ENCODE measurements at places on chromosomes 16 and 17.

- DNase-seq = no peak
These were observed 132.2 kb downstream of the FTO start for GRCh38 chr16:53836142-53836541.

DNA sequence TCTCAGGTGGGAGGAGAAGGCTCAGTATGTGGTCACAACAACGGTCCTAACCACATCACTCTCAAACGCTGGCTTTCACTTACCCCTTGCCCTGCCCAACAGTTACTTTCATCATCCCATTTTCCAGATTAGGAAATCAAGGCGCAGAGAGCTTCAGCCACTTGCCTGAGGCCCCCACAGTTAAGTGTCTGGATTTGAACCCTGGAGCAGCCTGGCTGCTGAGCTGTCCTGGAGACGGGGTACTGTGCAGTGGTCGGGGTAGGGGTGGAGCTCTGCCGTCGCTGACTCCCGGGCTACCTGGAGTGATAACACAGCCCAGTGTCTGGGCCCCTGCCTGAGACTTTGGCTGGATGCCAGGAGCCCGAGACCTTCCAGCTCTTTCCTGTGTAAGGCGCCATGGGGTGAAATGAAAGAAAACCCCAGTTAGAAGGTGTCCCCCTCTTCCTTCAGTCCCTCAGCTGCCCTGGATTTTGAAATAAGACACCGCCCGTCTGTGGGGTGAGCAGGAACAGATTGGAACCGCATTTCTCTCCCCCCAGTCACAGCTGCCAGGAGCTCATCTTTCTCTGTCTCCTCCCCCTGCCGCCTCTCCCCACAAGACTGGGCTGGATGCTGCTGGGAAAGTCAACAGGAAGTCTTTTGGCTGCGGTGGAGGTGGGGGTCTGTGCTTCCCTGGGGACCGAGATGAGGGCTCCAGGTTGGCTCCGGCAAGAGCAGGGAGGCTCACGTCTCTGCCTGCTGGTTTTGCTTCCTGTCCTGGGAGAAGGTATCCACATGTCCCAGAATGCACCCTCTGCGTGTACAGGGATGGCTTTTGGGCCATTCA is 280.2 kb downstream of the SEC14L1 start:
- peak; percentile 86 for DNase-seq

DNA sequence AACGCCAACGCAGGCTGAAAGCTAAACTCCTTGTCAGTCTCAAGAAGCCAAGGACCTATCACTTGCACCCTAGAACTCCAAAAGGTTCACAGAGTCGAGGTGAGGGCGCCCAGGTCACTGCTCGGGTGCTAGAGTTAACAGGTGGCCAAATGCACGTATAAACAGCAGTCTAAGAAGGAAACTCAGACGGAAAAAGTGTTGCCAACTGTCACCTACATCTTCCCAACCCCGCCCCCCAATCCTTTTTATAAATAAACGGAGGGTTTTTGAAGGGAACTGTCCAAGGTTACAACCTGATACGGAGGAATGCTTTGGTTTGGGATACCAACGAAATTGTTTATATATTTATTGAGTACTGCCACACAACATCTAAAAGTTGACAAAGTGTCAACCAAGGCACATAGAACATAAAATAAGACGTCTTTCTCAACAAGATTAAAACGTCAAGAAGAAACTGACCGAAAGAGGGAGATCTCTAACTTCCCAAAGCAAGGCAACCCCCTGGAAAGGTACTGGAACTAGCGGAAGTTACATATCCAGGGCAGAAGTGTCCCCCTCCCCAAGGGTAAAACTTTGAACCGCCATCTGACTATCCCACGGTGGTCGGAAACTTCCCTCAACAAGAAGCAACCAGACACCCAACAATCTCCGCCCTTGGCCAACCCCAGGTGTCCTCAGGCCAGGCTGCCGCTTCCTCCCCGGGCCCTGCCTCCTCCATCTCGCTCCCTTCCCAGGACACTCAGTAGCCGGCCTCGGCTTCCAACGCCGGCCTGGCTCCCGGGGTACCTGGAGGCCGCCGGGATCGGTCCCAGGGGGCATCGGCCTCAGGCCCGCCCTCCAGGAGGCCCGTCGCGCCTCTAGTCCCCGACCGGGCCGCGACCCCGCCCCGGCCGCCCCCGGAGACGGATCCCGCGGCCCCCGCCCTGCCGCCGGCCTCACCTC is 982 bp downstream of the SPAG9 start:
- DNase-seq = peak; percentile 45

- DNase-seq = no peak
These were observed 249.2 kb downstream of the FOXL1 start for GRCh38 chr16:86827521-86827920.

DNA sequence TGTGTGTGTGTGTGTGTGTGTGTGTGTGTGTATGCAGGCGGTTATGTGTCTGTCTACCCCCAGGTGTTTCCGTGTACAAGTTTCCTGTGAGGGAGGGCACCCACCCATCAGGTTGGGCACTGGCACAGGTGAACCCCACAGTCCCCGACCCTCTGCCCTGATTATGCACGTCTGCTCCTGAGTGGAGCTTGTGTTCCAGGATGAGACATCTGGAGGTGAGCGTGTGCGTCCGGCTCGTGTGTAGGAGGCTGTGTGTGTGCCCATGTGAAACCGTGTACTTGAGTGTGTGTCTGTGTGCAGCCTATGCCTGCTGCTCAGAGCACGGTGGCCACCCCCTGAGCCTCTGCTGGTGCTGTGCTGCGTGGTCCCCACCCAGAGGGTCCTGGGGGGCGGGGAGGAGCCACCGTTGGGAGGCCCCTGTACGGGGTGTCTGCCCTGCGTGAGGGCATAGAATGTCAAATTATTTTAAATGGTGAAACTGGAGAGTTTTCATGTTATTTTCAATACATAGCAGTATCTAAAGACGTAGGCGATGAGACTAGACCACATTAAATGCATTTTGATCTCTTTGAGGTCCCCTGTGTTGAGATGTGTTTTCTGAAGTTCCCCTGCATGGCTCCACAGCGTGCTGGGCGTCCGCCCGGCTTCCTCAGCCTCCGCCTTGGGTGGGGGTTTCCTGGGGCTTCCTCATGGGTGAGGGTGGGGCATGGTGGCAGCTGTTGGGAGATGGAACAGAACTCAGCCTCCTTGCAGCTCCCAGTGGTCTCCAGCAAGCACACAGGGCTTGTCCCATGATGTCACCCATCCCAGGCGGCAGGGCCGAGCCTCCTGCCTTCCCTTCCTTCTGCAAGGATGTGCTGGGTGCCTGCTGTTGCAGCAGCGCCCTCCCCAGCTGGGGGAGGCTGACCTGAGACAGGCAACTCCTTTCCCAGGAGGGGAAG is 43.4 kb downstream of the KCNJ12 start:
- no peak for DNase-seq

GRCh38 chr17:39946551-39947330 is 16.1 kb upstream of the GSDMA start:
- no peak for DNase-seq

GRCh38 chr16:8739989-8740704 is 57.3 kb downstream of the TMEM186 start:
- DNase-seq = no peak
